ENCODE measurements at places on chromosomes 1 and 21. TPM values are rescaled to one million over a fixed set of nuclear protein-coding genes. Genes with fewer than 3 reads are reported as not detected.

- no peak for DNase-seq
Measured at GRCh38 chr1:41678111-41678878, 193.8 kb upstream of the EDN2 start.

PRR9 gene
- not detected for total RNA-seq

DNA sequence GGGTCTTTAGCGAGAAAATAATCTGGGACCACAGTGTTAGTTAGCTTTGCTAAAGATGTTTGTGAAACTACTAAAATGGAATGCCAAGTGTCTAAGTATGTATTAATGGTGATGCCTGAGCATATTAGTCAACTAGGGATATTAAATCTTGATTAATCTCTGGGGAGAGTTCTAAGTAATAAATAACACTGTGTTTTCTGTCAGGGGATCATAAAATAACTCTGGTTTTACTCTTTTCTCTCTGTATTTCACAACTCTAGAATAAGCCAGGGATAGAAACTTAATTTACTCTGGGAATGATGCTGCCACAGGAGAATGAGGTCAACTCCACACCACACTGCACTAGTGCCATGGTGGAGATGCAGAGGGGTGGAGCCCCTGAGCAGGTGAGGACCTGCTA lies 399.2 kb downstream of the PTBP2 start:
- no peak for DNase-seq

- no peak for DNase-seq
Measured at GRCh38 chr1:185720633-185721272, 13.4 kb upstream of the HMCN1 start.

DNA sequence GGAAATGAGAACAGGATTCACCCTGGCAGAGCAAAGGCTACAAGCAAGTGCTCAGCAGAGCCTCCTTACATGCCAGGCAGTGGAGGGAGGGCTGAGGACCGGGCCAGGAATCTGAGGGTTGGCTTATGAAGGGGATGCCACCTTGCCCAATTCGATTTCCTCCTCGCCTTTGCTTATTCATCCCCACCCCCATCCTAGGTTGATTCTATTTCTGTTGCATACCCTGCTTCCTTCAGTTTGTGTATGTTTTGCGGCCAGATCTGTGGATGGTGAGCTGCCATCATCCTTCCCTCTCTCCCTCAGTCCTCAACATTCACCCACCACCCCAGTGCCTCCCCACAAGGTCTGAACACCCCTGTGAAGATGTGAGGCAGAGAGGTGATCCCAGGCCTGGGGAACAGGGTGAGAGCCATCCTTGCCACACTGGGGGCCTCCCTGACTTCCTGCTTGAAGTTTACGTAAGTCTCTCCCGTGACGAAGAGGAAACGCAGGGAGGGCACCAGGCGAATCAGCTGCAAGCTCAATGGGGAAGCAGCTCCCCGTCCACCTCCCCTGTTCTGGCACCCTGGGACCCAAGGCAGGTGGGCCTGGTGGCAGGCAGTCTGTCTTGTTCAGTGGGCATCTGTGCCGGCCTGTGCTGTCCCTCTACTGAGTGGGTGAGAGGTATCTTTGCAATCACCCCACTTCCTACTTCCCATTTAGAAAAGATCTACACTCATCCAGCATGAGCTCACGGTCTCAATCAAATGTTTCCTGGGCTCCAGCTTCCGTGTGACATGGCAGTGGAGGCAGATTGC lies 50.6 kb upstream of the CNTN2 start:
- no peak for DNase-seq

- no peak for DNase-seq
Measured at GRCh38 chr21:32954353-32954752, 71.4 kb upstream of the OLIG2 start.

LCE2B gene
- total RNA-seq = not detected

SDC3 gene
- total RNA-seq = 0.71 TPM

DNA sequence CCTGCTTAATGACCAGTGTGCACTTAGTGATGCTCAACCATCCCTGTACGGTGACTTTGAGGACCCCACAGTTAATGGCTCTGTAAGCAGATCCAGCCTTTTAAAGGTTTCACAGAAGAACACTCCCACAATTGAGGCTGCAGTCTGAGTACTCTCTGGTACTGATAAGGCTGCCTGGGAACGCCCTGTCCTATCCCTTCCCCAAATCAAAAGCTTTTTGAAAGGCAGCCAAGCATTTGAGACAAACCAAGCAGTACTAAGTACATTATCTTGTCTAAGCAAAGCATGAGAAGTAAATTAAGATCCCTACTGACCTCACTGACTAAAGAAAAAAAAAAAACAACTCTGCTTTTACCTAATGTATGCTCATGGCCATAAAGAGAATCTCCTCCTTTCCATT lies 60.7 kb downstream of the SH3GLB1 start:
- no peak for DNase-seq

GRCh38 chr1:173779936-173780335 lies 44.5 kb upstream of the DARS2 start:
- DNase-seq = no peak

GRCh38 chr1:34470401-34470800 lies 284.4 kb upstream of the GJB5 start:
- no peak for DNase-seq

DNA sequence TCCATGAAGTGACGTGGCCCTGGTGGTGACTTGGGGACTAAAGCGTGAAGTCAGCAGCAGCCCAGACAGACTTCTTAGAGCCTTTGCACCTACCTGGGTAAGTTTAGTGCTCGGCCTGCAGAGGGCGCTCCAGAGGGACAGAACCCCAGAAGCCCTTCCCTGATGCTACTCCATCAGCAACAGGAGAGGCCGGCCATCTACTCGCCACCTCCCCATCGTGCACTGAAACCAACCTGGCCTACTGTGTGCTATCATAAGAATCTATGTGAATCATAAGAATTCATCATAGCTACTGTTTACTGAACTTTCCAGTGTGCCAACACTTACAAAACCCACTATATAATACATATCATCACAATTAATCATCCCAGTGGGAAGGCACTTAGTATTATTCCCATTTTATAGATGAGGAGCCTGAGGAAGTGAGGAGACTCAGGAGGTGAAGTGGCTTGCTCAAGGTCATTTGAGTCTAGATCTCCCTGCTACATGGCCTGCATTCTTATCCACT lies 7.9 kb upstream of the EDN2 start:
- DNase-seq = no peak

- DNase-seq = no peak
Measured at GRCh38 chr1:11198851-11199594, 9.9 kb downstream of the ANGPTL7 start.

FAM177B gene
- total RNA-seq = 3.5 TPM

- no peak for DNase-seq
Measured at GRCh38 chr1:161731981-161732718, 10.8 kb downstream of the FCRLB start.

ELAPOR1 gene
- total RNA-seq = 0.38 TPM

DNA sequence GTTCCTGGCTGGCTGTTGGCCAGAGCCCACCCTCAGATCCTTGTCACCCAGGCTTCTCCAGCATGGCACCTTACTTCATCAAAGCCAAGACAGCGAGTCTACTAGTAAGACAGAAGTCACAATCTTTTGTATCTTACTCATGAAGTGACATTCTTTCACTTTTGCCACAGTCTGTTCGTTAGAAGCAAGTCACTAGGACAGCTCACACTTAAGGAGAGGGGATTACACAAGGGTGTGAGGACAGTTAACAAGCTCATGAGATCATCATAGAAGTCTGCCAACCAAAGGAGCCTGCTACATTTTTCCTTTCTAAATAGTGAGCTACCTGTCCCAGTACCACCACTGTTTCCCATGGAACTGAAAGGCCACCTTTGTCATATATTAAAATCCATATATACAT lies 61.5 kb downstream of the PACC1 start:
- no peak for DNase-seq

- no peak for DNase-seq
Measured at GRCh38 chr1:89198081-89198480, 661 bp downstream of the GBP4 start.

MAP3K21 gene
- total RNA-seq = 1.5 TPM

GRCh38 chr1:95974586-95974985 lies 740.6 kb downstream of the RWDD3 start:
- DNase-seq = no peak

DNA sequence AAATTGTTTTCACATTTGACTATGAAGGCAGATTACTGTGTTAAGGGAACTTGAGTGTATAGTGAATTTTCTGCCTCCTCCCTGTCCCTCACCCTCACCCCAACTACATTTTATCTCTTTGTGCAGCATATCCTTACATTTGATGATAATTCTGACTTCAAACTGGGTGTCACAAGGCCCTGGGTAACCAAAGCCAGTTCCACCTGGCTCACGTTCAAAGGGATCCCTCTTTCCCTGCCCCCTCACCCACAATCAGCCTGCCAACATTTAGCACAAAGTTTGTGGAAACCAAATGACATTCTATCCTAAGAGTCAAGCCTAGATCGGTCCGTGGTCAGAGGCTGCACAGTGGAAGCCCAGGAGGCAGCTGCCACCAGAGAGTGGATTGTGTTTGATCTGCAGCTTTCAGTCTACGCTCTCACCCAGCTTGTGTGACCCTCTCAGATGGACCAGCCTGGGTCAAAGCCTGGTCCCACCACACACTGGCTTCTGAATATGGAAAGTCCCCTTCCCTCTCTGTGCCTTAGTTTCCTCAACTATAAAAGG lies 10.3 kb downstream of the KIAA0040 start:
- no peak for DNase-seq

- DNase-seq = no peak
Measured at GRCh38 chr1:161242313-161242712, 4.3 kb upstream of the NR1I3 start.

GRCh38 chr1:216194721-216195120 lies 228.5 kb downstream of the USH2A start:
- DNase-seq = no peak

DNA sequence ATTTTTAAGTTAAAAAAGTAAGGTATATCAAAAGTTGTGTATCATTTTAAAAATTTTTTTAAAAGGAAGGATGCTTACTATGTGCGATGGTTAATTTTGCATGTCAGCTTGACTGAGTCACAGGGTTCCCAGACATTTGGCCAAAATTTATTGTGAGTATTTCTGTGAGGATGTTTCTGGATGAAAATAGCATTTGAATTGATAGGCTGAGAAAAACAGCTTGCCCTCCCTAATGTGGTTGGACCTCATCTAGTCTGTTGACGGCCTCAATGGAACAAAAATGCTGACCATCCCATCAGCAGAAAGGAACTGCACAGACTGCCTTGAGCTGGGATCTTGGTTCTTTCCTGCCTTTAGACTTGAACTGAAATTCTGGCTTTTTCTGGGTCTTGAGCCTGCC lies 724.5 kb downstream of the NCAM2 start:
- no peak for DNase-seq

GRCh38 chr1:187244623-187245022 lies 415.9 kb downstream of the PLA2G4A start:
- no peak for DNase-seq

GRCh38 chr1:88744142-88744541 lies 60.1 kb downstream of the PKN2 start:
- no peak for DNase-seq

IFNLR1 gene
- total RNA-seq = 38.6 TPM

DNA sequence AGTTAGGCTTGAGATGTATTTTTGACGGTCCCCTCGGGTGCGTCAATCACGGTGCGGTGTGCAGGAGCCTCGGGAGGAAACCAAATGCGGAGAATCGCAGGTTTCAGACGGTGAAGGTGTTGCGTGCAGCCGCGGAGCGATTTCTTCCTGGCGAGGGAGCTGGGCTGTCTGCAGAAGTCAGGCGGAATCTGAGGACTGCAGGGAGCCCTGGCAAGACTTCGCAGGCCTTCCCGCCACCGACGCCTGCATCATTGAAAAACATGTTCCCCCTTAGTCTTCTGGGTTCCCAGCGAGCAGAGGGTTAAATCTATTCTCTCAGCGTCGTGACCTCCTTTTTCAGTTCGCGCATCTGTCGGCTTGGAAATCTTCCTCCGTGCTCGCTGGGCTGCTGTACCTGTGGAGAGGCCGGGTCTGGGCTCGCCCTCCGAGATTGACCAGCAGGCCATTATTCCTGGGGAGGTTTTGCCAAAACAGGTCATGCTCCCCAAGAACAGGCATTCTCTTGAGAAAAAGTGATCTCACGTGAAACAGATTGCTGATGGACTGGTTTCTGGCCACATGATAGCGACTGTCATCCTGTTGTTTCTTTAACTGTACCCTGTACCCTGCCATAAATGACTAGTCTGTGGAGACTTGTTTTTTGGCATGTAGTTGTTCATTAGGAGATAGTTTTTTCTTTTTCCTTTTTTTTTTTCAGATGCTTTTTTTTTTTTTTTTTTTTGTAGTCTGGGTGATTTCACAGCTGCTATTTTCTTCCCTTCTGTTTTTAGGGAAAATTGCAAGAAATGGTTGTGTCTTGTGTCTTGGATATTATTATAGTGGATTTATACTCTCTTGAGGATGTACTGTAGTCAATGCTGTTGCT lies 894 bp downstream of the EPB41 start:
- DNase-seq = peak; percentile 21

- DNase-seq = no peak
Measured at GRCh38 chr1:183279835-183280234, 93.8 kb downstream of the LAMC2 start.

DNA sequence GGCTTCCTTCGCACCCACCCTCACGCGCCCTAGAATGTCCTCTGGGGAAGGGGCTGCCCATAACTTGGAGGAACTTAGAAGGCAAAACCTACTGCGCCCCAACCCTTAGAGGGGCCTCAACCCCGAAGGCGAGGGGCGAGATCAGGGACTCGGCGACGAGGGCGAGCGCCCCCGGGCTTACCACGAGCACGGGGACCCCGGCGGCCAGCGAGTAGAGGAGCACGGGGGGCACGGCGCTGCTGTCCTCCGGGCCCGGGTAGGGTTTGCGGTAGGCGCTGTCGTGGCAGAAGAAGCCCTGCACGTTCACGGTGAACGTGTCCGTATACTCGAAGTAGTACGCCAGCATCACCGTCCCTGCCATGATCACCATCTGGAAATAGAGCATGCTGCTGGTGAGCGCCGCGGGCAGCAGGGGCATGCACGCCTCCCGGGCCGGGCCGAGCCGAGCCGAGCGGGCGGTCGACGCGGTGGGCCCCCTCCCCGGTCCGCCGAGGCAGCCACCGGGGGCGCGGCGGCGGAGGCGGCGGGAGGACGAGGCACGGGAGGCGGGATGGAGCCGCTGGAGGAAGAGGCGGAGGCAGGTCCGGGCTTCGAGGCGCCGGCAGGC lies 304 bp downstream of the PLPPR5 start:
- peak; percentile 12 for DNase-seq

DNA sequence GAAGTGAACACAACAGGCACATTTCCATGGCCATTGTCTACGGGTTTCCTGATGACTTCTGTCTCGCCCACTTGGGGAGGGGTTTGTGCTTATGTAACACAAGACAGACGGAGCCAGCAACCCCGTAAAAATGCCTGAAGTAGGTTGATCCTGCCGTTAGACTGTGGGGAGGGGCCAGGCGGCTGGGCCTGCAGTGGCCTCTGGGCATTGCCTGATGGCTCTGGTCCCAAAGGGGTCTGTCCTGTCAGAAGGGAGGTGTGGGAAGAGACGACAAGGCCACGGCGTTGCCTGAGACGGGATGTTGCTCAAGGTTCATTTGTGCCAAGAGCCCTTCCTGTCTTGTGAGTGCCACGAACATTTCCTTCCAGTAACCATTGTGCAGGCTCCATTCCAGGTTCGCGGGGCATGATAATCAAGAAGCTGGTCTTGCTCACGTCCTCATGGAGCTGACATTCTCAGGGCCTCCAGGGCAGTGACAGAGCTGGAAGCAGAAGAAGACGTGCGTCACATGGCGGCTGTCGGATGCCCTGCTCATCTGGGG lies 44.7 kb downstream of the ABCG1 start:
- no peak for DNase-seq
